ENCODE measurements at places on chromosomes 2 and 18.

- DNase-seq = no peak
Observed at GRCh38 chr18:54127759-54128378, 96.6 kb downstream of the MBD2 start.

- no peak for DNase-seq
Observed at GRCh38 chr2:74286725-74287124, 56.5 kb downstream of the SLC4A5 start.

DNA sequence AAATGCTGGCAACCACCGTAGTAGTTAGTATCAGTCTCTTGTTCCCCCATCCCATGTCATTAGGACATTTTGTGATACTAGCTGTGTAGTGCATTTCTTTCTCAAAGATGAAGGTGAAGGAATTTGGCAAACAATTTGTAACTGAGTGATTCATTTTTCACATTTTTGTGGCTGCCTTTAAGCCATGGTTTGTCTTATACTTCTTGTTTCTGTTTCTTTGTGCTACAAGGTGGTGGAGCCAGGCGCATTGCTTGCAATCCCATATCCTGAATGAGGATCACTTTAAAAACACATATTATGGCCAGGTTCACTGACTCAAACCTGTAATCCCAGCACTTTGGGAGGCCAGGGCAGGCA is 40.6 kb downstream of the GPD2 start:
- DNase-seq = no peak

- no peak for DNase-seq
Observed at GRCh38 chr18:11570769-11571412, 38.5 kb upstream of the SLC35G4 start.

DNA sequence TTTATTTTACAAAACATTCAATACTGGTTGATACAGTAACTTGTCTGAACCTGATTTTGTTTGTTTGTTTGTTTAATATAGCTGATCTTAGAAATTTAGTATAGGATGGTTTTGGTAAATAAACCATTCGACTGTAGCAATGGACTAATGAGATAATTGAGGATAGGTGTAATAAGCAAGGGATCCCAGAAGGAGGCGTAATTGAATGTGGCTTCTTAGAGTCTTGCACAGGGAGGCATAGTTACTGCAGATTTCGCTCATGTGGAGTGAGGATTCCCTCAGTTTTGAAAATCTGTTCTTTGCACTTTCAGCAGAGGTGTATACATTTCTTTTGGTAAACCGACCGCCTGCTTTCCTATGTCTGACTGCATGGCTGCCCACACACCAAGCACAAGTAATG is 709.6 kb downstream of the SOCS6 start:
- no peak for DNase-seq

- no peak for DNase-seq
Observed at GRCh38 chr18:56649996-56650395, 1.2 kb upstream of the WDR7 start.

DNA sequence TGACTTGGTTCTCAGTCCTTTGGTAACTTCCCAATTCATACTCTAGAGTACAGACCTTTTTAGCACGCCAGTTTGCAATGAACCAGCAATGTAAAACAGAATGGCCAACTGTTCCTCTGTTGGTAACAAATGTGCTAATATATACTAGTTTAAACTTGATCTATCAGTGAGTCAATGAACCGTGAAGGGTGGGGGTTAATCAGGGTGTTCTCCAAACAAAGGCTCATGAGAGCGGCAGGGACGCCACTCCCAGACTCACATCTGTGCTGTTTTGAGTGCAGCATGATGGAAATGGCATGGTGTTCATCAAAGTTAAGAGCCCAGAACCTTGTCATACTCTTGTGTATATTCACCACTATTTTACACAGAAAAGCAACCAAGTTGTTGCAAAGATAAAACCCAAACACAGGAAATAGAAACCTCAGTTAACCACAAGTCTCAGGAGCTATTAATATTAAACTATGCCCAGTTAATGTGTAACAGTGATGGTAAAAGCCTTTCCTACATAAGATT is 70.3 kb downstream of the CERKL start:
- no peak for DNase-seq

DNA sequence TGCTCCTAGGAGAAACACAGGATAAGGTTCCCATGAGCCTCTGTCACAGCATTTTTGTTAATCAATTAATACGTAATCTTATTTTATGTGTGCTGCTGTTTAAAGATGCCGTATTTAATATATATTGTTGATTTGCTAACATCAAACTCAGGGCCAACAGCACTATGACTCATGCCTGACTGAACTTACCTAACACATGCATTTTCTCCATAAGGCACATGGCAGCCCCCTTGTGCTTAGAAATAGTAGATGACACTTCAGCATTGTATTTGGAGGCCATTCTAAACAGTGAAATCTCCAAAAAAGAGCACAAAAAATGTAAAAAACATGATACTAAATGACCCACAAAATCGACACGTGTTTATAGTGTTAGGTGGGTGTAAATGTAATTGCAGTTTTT is 314.8 kb downstream of the MYCN start:
- DNase-seq = no peak
